Right cardiac atrium (tissue), 5 donors: ENCODE measurements at places on chromosomes 6 and 20.

DNA sequence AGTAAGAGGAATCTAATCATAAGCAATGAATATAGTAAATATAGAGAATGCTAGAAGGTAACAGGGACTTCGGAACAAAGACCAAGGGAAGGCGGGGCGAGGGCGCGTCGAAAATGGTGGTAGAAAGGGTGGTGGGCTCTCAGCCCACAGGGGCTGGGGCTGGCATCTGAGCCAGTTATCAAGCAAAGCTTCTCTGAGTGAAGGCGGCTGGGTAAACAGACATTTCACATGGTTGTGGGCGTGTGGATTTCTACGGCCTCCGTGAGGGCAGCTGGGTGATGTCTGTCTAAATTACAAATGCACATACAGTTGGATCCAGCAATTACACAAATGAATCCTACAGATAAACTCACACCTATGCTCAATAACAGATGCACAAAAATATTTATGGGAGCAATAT is 56.6 kb downstream of the TOX2 start:
- DNase-seq: no peak

- no peak for DNase-seq
Measured at GRCh38 chr20:38547288-38548085, 33.5 kb upstream of the ADIG start.

- no peak for DNase-seq
Measured at GRCh38 chr6:72876256-72876655, 254.4 kb downstream of the KCNQ5 start.

DNA sequence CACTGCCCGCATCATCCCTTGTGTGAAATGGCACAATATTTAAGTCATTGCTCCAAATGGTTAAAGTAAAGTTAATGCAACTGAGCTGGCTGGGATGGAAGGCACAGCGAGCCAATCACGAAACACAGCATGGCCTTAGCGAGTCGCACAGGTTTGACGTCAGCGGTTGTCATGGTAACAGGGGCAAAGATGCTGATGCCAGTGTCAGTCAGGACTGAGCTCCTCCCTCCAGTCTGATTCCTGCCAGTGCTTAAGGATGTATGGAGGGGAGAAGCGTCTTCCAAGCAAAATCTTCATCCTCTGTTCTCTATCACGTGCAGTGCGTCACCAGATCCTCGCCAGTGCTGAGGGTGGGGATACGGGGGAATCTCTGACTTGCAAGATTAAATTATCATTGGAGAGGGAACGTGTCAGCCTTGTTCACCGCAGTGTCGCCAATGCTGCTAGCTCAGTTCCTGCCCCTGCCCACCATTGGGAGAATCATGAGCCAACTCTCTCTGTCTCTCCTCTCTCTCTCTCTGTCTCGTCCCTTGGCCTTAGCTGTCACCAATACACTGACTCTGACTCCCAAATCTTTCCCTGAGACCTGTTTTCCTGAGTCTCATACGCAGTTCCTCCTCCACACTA is 24.5 kb downstream of the TSPYL4 start:
- peak; percentile 95 for DNase-seq

- peak; percentile 83 for DNase-seq
Measured at GRCh38 chr20:2767768-2768631, 32.4 kb downstream of the CPXM1 start.

- no peak for DNase-seq
Measured at GRCh38 chr6:53983301-53983700, 127.9 kb upstream of the MLIP start.

DNA sequence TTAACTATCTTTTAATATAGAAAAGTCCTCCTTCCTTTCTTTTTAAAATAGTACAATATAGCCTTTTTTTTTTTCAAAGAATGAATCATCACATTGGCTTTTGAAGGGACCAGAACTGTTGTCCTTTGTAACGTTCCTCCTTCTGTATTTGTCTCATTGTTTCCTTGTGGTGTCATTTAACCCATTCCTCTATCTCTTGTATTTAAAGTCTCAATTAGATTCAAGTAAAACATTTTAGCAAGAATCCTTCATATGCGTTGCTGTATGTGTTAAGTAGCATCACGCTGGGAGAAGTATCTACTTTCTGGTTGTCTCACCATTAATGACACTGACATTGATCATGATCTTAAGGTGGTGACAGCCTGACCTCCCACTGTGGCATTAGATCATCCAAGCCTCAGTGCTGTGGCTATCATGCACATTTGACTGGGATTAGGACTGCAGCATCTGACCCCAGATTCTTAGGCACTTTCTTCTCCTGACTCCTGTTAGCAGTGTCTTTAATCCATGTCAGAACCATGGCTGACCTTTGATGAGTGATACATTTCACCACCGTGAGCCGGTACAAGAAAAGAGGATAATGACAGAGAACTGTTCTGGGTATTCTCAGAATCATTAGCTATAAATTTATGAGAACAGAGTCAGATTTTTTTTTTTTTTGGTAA is 67.5 kb upstream of the TFB1M start:
- no peak for DNase-seq

GRCh38 chr6:71336901-71337300 is 48.3 kb downstream of the OGFRL1 start:
- DNase-seq: no peak

DNA sequence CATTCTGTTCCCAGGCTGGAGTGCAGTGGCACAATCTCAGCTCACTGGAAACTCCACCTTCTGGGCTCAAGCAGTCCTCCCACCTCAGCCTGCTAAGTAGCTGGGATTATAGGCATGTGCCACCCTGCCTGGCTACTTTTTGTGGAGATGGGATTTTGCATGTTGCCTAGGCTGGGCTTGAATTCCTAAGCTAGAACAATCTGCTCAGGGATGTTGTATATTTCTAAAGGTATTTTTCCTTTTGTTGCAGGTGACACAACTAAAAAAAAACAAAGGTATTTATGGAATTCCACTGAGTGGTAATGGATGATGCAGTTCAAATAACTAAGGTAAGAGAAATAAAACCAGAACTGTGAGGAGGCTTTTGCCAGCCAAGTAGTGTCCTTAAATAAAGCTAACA is 49.7 kb downstream of the PTPRA start:
- no peak for DNase-seq

DNA sequence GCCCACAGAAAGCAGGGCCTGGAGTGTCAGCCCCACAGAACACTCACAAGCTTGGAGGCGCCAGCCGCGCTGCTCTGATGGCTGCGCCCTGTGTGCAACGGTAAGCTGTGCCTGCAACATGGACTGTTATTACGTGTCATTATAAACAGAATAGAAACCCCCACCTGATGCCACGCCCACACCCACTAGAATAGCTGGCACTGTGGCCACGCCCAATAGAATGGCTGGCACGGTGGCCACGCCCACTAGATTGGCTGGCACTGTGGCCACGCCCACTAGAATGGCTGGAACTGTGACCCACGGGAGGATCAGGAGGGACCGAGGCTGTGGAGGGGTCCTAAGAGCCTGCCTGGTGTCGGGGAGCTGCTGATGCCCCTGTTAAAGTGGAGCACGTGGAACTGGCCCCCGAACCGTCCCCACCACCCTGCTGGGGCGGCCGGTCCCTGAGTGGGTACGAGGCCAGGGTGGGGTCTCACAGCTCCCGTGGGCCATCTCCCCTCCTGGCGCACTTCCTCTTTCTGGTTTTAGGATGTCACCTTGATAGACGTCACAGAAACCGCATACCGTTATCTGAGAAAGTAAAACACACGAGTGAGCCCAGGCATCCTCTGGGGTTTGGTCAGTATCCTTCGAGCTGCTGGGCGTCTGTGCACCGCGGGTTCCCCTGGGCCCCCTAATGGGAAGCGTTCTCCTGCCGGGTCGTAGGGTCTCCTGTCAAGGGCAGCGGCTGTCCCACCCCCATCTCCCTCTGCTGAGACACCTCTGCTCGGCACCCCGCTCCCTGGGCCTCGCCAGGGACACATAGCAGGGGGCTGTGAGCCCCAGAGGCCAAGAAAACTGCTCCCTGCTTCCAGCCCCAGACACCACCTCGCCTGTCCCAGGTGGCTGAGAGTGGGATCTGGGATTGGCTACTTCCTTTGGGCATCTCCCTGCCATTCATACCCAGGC is 25.4 kb downstream of the SLC17A9 start:
- DNase-seq: no peak

DNA sequence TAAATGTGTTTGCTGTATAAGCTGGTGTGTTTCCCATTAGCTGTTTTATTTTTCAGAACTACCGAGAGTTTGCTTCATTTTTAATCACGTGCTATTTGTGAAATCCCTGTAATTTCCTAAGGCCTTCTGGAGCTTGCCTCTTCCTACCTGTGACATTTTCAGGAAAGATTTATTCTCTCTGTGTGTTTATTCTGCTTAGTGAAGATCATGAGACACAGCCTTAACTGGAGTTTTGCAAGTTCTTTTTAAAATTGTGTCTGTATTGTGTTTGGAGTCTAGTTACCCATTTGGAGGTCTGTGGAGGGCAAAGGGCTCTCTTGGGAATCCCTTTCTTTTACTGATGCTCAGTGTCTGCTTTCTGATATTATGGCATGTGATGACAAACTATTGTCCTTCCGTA is 359.1 kb upstream of the FLRT3 start:
- DNase-seq: no peak

DNA sequence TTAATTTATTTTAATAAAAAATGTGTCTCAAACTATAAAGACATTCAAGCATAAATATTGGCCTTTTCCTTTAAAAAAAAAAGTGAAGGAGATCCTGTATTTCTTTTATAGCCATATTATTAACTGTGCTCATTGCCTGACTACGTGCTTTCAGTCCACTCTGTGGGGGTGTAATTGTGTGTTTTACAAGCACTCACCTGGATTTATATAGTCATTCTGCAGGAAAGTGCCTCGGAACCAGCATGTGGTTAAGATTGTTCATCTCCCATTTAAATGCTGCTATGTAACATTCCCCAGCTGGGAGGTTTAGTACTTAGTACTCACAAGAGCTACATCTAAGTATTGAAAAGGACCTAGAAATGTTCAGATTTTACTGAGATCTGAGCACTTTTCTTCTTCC is 47.9 kb upstream of the SLC22A16 start:
- no peak for DNase-seq
